Amygdala (tissue), 56 donors: ENCODE measurements at places on chromosomes 16 and 17.

DNA sequence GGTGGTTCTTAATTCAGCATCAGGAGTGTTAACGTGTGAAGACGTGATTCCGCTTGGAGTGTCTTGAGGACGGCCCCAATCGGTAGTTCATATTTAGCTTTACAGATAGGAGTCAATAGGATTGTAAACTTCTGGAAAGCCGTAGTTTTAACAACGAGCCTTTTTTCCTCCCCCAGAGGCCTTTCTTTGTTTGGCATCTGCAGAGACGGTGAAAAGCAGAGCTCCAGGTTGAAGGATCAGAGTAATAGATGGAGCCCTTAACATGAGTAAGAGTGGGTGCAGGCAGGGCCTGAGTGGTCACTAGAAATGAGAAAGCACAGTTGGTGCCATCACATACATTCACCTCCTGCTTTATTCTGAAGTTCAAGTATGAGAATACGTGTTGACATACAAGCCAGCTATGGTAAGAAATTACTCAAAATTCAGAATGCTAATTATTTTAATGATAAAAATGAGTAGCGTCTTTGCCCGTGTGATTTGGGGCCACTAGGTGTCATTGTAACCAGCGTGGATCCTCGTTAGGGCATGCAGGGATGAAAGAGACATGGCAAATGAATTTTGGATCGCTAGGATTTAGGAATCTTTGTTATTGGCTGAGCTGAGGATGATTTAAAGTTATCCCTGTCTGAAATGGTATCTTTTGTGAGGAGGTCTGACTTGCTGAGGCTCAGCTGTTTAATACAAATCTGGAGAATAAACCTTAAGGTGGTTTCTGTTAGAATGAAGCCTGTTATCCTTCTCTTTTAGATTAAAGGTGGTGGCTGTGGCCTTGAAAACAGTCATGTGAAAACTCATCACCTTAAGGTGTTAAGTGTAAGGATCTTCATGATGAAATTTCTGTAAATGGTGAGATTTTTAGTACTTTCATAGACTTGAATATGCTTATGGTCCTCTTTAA, 18.6 kb downstream of the PRCD start:
- no peak for DNase-seq

DNA sequence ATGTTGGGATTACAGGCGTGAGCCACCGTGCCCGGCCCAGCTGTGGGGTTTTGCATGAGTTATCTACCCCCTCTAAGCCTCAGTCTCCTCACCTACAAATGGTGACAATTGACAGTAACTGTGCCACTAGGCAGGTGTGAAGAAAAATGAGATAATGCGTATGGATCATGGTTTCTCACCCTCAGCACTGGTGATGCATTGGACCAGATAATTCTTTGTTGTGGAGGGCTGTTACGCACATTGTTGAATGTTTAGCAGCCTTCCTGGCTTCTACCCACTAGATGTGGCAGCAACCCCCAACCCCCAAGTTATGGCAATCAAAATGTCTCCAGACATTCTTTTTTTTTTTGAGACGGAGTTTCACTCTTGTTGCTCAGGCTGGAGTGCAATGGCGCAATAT, 9.0 kb upstream of the HAPSTR1 start:
- no peak for DNase-seq

- DNase-seq, result no peak
Observed at GRCh38 chr16:88727871-88728270, 21.6 kb downstream of the CTU2 start.

DNA sequence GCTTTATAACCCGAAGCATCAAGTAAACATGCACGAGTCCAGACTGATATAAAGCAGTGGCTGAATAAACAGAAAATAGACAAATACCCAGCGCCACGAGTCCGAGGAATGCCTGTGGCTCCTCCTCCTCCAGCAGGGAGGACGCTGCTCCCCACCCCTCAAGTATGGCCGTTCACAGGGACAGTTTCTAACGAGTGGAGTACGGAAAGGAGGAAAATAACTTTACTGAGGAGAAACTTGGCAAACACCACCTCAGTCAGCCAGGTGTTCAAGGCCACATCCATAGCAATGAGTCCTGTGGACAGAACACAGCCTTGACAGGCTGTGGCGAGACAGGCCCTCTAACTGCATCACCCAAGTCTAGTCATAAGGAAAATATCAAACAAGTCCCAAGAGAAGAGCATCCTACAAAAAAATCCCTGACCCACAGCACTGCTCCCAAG, 9.2 kb downstream of the ZDHHC7 start:
- DNase-seq, result no peak

- no peak for DNase-seq
Observed at GRCh38 chr17:73007407-73007806, 85.1 kb downstream of the SLC39A11 start.

- no peak for DNase-seq
Observed at GRCh38 chr17:50365165-50365564, 7.8 kb downstream of the MRPL27 start.

- no peak for DNase-seq
Observed at GRCh38 chr17:41657176-41657754, 31.4 kb upstream of the EIF1 start.

DNA sequence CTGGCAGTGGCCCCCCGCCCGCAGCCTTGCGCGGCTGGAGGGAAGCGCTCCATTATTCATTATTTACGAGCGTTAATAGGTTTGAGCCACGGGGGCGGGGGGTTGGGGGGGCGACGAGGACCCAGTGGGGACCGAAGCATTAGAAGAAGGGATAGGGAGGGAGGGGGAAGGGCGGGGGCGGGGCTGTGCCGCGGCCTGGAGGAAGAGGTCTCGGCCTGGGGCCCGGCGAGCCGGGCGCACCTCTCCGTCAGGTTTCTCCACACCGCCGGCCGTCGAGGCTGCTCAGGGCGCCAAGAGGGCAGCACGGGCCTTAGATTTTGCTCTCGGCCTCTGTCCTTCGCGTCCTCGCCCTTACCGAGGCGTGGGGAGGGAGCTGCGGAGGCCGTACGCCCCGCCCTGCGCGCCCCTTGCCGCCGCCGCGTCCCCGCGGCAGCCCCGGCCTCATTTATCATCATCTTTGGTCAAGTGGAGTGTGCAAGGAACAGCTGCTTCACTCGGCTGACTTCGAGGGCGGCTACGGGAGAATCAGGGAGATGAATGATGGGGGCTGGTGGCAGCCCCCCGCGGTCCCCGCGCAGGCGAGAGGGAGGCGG, 54.2 kb downstream of the SREBF1 start:
- DNase-seq, result peak; percentile 77

DNA sequence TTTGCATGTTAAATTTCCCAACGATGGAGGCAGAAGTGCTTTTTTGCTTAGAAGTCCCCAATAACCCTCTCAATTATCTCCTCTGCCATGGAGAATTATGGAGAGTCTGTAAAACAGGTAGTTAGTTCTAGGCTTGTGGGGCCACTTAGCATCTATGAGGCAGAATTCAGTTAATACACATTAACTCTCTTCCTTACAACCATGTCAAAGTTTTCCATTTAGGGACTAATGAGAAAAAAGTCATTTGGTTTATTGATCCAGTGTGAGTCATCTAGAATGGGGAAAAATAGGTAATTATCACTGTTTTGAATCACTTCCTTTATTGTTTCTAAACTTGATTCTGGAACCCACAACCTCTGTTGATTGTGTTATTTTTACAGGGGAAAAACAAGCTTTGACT, 229.1 kb upstream of the COX10 start:
- no peak for DNase-seq

DNA sequence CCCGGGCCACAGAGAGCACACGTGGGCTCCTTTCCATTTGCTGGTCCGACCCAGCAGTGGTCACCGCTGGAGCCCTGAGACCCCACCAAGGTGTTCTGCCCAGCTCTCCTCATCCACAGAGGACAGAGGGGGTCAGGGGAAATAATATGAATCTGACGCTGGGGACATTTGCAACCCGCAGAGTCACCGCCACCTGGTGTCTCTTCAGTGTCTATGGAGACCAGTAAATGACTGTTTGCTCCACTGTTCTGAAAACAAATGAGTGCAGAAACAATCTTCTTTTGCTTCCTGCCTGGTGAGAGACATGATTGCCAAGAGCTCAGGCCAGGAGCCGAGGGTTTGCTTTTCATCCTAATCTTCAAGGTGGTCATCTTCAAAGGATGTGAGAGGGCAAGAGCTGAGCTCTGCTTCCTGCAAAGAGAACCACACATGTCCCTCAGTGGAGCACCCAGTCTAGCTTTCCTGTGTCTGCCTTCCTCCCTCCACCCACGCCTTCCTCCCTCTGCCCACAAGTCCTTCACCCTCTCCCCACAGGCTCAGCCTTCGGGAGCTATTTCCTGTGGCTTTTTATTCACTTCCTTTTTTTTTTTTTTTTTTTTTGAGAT, 14.7 kb upstream of the KLHDC4 start:
- DNase-seq, result no peak

GRCh38 chr16:68490829-68491575, 42.7 kb upstream of the SMPD3 start:
- no peak for DNase-seq

- no peak for DNase-seq
Observed at GRCh38 chr17:74280093-74280513, 6.1 kb downstream of the DNAI2 start.

DNA sequence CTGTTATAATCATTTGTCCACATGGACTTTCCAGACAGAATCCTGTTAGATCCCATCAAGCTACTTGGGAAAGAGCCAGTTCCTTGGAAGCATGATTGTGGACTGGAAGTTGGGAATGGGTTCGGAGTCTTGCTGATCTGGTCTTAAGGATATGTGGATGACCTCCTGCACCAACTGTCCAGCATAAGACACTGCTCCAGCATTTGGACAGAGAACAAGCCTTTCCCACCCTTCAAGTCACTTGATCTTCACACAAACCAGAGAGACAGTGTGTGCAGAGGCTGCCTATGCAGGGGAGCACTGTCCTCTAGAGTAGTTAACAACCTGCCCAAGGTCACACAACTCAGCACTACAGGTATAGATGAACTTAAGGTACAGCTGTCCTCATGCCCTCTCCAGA, 5.8 kb upstream of the MT1B start:
- no peak for DNase-seq

- DNase-seq, result no peak
Observed at GRCh38 chr17:75645501-75645888, 12.3 kb downstream of the SMIM5 start.

DNA sequence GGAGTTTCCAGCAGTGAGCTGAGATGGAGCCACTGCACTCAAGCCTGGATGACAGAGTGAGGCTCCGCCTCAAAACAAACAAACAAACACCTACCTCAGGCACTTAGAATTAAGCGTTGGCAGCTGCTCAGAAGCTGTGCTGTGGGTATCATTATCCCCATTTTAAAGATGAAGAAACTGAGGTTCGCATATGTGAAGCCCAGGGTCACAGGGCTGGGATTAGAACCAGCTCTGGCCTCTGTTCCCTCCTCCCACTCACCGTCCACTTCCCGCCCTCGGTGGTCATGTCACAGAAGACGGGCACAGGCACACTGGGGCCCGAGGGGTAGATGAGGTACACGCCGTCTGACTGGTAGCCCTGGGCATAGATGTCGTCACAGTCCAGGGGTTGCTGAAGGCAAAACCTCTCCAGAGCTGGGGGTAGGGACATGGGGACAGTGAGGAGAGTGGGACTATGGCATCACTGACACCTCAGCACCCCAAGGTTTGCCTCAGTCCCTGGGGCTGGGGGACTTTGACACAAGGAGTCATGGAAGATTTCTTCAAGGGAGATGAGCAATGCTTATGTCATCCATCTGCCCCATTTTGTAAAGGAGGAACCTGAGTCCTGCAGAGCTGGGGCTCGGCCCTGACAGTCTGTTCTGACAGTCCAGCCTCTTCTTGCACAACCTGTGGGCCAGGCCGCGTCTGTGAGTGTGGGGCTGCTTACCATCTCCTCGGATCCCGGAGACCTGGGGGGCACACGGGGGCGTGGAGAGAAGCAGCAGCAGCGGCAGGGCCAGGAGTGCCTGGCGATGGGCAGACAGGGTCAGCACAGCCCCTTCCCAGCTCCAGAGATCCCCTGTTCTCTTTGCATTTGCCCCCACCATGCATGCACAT, 700 bp downstream of the MFAP4 start:
- no peak for DNase-seq

- no peak for DNase-seq
Observed at GRCh38 chr16:3015865-3016521, 2.0 kb downstream of the CLDN6 start.

GRCh38 chr16:51407199-51407598, 256.1 kb upstream of the SALL1 start:
- DNase-seq, result no peak

DNA sequence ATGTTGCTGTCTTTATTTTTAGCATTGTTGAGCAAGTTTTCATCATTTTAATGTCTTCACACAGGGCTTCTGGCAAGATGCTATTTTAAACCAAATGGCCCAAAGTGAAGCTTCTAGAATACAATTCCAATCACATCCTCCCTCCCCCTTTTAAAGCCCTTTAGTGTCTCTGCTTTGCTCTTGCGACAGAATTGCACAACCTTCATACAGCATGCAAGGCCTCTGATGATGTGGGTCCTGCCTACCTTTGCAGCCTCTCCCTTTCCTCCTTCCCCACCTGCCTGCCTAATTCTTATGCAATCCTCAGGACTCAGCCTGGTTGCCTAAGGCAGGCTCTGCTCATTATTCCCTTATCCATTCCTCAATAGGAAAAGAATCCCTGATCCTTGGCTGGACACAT, 381.7 kb downstream of the SLC39A11 start:
- no peak for DNase-seq

- DNase-seq, result no peak
Observed at GRCh38 chr16:4828567-4829321, 18.3 kb downstream of the GLYR1 start.

DNA sequence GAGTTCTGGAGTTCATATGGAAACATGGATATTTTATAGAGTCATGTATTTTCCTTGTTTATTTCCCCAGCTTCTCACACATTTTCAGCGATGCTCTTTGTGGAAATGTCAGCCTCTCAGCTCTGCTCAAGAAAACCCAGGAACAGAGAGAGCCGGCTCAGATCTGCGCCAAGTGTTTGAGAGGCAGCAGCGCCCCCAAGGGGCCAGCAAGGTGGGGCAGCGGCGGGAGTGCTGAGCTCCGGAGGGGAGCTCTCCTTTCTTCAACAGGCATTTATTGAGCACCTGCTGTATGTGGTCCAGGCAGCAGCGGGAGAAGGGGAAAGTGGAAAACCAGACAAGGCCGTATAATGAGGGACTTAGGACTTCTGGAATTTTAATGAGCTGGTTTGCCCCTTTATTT, 421.1 kb upstream of the C16orf82 start:
- DNase-seq, result no peak

GRCh38 chr17:69207151-69207550, 21.5 kb downstream of the ABCA10 start:
- DNase-seq, result no peak
